Prostate gland (tissue), 2 donors: ENCODE measurements at places on chromosomes 7 and 10. TPM values are rescaled to one million over a fixed set of nuclear protein-coding genes. Genes with fewer than 3 reads are reported as not detected.

GRCh38 chr10:77629775-77630506, 7.7 kb downstream of the KCNMA1 start:
- no peak for DNase-seq

The TCAF2 gene
- total RNA-seq = 12.1 TPM

The DNA2 gene
- total RNA-seq = 4.9 TPM

The NUDCD3 gene
- total RNA-seq = 55.2 TPM

The TRIM73 gene
- 4.1 TPM for total RNA-seq

The GIMAP6 gene
- 10.8 TPM for total RNA-seq

The TMEM176B gene
- total RNA-seq = 4.5 TPM

DNA sequence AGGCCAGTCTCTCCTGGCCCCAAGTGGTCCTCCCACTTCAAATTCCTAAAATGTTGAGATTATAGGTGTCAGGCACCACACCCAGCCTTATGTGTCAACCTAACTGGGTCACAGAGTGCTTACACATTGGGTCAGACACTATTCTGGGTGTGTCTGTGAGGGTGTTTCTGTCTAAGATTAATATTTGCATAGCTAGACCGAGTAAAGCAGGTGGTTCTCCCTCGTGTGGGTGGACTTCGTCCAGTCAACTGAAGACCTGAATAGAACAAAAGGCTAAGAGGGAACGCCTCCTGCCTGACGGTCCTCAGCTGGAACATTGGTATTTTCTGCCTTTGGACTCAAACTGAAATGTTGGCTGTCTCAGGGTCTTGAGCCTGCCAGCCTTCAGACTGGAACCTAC, 11.5 kb downstream of the PPIF start:
- no peak for DNase-seq

- DNase-seq = no peak
Measured at GRCh38 chr10:48944171-48944570, 4.5 kb upstream of the LRRC18 start.

The PPP1R17 gene
- total RNA-seq = not detected

The CCL26 gene
- not detected for total RNA-seq

The SCRN1 gene
- total RNA-seq = 99.8 TPM
